ENCODE measurements at places on chromosomes 2 and 18.

- no peak for DNase-seq
Observed at GRCh38 chr2:112765251-112765650, 842 bp upstream of the CKAP2L start.

GRCh38 chr18:50398947-50399346 lies 24.1 kb downstream of the SKA1 start:
- DNase-seq: no peak

- DNase-seq: no peak
Observed at GRCh38 chr2:189454009-189454408, 12.7 kb downstream of the WDR75 start.

- no peak for DNase-seq
Observed at GRCh38 chr2:16622399-16622968, 43.1 kb downstream of the CYRIA start.

- DNase-seq: no peak
Observed at GRCh38 chr2:309148-309953, 21.5 kb upstream of the ALKAL2 start.
